NCI-H774 (cell line): ENCODE measurements at places on chromosomes 1 and 21.

GRCh38 chr1:75765697-75766355 is 20.2 kb upstream of the RABGGTB start:
- DNase-seq = no peak

DNA sequence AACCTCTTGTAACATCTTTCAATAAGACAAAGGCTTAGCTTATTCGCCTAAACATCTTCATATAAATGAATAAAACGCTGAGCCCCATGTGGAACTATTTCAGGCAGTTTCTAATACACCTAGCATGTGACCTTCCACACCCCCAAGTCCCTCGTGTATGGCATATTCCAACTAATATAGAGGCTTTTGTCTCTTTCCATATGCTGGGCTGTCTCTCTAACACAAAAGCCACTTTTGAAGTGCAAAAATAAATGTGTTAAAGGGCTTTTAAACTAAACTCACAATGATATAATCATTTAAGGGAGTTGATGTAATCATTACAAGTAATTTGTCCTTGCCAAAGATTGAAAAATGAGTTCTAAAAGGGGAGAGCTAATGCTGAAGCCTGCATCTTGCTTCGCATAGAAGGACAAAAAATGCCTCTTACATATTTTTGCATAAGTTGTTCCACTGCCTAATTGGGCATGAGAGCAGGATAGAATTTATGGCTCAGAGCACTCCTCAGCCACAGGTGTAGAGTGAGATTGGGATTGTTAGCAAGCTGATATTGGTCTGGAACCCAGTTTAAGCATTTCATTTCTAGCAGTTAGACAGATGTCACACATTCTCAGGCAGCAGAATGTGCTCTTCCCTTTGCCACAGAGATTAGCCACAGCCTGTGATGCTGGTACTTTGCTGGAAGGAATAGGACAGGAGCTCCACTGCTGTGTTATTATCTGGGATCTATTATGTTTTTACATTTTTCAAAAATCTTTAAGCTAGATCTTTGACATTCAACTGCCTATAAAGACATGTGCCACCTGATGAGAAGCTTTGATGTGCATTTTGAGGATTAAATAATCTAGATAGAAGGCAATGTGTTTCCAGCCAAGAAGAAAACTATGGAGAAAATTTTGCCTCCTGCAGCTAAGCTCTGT is 1044.4 kb downstream of the ADGRL2 start:
- DNase-seq = no peak

DNA sequence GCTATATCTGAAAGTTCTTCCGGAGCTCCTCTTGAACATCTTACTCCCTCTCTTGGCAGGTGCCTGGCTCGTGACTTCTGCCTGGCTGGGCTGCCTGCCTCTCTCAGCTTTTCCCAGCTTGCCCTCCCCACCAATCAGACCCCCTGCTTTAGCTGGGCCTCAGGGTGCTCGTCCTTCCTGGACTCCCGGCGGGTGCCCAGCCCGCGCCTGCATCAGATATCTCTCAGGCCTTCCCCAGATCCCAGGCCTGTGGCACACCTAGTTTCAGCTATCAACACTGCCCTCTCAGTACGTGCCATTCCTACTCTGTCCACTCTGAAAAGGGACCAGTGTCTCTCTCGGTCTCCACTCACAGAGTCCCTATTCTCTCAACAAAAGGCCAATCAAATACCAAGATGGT is 96.5 kb upstream of the CLDN14 start:
- DNase-seq = no peak

DNA sequence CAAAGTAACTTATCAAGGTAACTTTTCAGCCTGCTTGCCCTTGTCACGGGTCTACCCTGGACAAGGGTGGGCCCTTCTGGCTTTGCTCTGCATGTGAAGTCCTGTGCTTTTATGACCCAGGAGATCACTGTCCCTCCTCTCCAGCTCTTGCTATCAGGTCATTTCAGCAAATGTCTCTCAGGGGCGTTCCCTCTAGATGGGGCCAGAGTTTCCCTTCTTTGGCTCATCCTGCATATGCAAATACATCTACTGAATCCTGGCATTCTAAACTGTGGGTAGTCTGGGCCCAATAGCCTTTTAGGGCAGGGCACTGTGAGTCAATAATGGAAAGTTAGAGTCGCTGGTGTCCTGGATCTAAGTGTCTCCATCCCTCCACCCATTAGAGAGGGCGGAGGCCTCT is 366.9 kb upstream of the USP24 start:
- DNase-seq = no peak

GRCh38 chr1:52455686-52456085 is 51.3 kb downstream of the PRPF38A start:
- no peak for DNase-seq

- no peak for DNase-seq
Observed at GRCh38 chr1:216032961-216033614, 390.2 kb downstream of the USH2A start.

DNA sequence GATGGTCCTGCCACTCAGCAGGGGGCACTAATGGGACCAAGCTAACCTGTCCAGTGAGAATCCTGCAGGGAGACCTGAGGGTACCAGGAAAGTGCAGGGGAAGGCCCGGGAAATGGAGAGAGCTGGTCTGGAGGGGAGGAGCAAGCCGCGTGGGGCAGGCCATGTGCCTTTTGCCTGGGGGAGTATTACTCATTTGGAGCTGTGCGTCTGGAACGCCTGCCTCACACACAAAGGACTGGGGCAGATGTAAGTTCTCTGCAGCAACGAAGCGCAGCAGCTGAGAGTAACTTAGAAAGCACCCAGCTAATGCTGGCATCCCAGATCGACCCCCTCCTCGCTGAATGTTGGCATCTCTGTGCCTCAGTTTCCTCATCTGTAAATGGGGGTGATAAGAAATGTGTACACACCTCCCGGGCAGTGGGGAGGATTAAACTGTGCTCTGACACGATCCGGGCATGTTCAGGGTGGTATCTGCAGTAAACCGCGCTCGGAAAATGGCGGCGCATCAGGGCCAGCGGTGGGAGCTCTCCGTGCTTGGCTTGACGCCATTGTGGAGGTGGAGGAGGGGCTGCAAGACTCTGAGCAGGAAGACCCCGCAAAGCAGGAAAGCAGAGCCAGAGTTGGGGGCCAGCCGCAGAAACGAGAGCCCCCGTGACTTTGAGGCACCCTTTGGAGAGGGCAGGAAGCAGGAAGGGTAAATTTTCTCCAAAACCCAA is 212.5 kb downstream of the NPHP4 start:
- no peak for DNase-seq

DNA sequence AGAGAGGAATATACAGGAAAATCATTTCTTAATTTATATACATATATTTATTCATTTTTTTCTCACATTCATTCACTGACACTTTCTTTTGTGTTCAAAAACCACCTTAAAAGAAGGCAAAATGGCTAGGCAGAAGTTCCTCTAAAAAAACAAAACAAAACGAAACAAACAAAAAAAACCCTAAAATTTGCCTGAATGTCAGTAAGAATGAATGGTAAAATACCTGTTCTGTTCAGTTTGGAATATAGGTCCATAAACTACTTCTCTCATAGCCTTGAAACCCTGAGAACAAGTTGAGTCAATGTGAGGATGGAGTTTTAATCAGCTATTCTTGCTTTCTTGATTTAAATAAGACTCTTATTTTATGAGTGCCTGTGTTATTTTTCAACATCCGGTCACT is 14.7 kb upstream of the ALG6 start:
- DNase-seq = no peak

GRCh38 chr1:31664528-31664927 is 19.9 kb upstream of the PEF1 start:
- DNase-seq = no peak

DNA sequence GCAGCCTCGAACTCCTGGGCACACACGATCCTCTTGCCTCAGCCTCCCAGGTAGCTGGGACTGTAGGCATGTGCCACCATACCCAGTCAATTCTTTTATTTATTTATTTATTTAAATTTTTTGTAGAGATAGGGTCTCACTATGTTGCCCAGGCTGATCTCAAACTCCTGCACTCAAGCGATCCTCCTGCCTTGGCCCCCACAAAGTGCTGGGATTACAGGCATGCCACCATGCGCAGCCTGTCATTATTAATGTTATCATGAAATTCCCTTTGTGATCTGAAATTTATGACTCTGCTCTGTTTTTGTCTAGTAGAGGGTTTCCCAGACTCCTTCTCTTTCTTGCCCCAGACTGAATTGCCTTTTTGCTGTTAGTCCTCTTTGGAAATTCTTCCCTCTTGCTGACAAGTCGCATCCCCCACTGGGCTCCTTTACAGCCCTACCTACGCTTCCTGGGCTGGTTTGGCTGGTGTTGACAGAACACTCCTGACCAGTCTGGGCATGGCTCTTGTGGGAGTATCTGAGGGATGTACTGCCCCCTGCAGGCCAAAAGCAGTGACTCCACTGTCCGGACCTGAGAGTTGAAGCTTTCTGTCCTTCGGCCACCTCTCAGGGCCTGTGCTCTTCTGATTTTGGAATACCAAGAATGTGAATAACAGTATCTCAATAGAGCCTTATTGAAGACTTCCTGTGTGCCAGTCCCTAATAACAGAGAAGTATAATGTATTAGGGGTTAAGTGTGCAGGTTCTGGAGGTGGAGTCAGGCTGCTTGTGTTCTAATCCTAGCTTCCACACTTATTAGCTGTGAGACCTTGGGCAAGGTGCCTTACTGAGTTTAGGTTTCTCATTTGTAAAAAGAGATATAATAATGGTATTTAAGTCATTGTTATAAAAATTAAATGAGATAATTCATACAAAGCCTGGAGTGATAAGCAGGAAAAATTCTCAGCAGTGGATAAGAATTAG is 28.2 kb downstream of the TCEANC2 start:
- peak; percentile 72 for DNase-seq

- no peak for DNase-seq
Observed at GRCh38 chr1:91148641-91149069, 126.8 kb upstream of the ZNF644 start.

GRCh38 chr1:51901151-51901550 is 22.6 kb upstream of the NRDC start:
- DNase-seq = no peak

DNA sequence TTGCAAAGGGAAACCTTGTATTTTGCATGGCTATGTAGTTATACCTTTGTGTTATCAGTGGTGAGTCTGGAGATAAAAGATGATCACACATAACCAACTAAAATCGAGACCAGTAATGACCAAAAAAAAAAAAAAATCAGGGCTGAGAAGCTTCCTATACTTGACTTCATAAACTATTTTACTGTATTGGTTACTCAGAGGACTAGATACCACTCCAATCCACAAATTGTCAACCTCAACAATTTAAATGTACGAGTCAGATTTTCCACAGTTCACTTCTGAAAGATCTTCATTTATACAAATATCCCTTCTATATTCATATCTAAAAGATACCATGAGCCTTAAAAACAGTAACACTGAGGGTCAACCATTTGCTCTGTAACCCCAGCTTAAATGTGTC is 71.7 kb downstream of the NRIP1 start:
- DNase-seq = no peak

GRCh38 chr1:109595531-109595930 is 23.9 kb downstream of the GNAT2 start:
- DNase-seq = no peak

DNA sequence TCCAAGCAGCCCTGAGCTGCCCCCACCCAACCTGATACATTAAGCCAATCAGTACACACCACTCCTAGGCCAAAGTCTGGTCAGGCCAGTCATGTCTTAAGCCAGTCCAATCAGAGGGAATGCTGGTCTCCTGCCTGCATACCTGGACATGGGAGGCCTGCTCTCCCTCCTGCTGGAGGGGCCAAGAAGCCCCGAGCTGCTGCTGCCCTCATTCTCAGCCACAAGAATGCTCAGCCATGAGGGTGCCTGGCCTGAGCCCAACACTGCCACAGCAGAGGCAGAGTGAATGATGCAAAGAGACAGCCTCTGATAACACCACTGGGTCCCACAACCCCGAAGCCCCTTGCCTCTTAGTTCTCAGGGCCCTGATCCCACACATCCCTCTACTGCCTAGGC is 23.0 kb downstream of the CHD5 start:
- DNase-seq = no peak

- DNase-seq = no peak
Observed at GRCh38 chr1:77018761-77019160, 151.5 kb downstream of the ST6GALNAC5 start.

DNA sequence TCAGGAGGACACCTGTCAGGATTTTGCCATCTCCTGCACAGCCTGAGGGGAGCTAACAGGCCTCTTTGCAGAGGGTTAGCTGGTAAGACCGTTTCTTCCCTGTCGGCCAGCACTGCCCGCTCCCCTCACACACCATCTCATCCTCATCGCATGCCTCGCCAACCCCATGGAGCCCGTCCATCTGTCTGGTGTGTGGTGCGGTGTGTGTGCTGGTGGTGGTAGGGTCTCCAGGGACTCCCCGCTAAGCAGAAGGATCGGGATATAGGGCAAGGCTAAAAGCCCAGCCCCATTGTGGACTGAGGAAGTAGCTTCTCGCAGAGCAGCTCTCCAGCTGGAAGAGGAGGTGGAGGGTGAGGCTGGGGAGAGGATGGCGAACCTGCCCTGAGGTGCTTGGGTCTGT is 6.8 kb upstream of the SFN start:
- no peak for DNase-seq

DNA sequence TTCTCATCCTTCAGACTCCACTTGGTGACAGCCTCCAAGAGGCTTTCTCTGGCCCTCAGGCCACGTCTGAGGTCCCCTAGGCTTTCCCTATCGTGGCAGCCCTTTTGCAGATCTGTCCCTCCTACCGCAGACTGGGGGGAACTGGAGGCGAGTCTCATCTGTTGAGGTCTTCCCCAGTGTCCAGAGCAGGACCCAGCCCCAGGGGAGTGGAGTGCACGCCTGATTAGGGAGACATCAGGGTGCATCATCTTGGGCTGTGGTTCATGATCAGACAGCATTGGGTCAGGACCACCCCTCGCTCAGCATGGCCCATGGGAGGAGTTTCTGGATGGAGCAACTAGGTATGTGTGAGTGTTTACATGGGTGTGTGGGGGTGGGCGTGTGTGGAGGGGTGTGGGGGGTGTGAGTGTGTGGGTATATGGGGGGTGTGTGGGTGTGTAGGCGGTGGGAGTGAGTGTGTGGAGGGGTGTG is 8.5 kb upstream of the MATN1 start:
- no peak for DNase-seq

DNA sequence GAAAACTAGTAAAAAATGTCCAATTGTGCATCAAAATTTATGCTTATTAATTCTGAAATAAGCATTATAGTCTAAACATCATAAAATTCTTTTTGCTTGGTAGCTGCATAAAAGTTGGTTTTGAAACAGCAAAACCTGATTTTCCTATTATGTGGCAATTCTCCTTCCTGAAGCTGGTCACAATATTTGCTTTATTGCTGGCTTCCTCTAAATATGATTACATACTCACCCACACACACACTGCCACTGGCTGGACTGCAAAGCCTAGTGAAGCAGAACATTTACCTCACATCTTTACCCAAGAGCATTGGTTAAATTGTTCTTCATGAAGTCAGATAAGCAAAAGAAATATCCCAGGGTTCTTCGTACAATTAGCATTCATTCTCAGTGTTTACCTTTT is 103.0 kb downstream of the NR5A2 start:
- DNase-seq = no peak

- DNase-seq = no peak
Observed at GRCh38 chr1:92902406-92902744, 58.9 kb downstream of the DIPK1A start.
